ENCODE measurements at places on chromosomes 4 and X.
A peak's percentile ranks its signal among the peaks of the same experiment; 100 is the strongest.

- no peak for DNase-seq
Measured at GRCh38 chr4:94127707-94128328, 79.8 kb upstream of the SMARCAD1 start.

DNA sequence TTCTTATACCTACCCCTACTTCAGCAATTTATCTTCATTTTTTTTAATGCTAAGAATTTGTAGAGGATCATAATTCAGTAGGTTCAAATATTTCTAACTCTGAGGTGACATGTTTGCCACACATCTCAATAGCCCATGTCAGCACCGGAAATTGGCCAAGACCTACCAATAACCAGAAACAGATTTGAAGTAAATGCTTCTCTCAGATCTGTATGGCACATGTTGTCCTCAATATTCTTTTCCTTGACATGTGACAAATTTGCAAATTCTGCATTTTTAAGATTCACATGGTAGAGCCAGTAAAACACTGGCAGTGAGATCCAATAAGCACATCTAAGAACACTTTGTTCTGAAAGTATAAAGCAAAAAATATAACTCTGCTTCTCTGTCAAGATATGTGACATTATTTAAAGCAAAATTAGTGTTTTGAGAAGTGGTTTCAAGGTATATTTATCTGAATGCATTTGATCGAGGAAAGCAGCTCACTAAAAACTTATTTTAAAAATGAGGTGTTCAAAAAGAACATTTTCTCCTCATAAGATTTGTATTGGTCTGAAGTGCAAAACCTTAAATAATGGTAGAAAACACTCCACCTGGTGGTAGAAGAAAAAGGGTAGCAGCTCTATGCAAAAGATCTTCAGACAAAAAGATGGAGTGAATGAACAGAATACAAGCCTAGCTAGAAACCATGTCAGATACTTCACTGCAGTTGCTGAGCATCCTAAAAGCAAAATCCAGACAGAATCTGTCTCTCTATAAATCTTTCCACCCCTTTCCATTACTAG lies 513.8 kb upstream of the FAM241A start:
- no peak for DNase-seq

- DNase-seq = no peak
Measured at GRCh38 chr4:165331359-165331758, 3.9 kb downstream of the MSMO1 start.

- no peak for DNase-seq
Measured at GRCh38 chrX:69215161-69215875, 50.1 kb upstream of the PJA1 start.

DNA sequence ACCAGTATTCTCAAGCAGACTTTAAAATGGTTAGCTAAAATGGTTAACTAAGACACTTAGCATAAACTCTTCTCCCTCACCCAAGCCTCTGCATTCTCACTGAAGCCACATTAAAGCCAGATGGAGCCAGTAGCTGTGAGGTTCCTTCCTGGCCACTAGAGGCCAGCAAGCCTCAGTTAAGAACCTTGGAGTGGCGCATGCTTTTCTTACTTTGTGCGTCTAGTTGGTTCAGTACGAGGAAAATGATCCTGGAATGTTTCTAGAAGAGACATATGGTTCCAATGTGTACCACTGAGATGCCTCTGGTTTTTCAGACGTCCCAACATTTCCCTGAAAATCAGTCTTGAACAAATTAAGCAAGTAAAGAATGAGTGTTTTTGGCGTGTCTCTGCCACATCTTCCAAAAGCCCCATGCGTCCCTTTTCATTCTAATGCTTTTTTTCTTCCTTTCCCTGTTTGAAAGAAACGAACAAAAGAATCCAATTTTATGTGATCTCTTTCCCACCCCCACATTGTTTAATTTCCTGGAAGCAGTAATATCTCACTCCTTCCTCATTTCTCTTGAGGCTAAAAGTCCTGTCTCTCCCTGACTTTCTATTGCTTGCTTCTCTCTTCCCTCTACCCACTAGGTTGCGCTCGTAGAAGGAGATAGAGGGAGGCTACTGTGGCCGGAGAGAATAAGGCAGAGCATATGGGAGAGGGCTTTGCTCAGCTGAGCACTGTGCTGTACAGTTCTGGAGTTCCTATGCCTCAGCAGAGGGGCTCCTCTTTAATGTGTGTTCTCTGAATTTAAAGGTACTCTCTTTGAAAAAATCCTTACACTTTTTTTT lies 82.9 kb upstream of the TAB3 start:
- DNase-seq = no peak

DNA sequence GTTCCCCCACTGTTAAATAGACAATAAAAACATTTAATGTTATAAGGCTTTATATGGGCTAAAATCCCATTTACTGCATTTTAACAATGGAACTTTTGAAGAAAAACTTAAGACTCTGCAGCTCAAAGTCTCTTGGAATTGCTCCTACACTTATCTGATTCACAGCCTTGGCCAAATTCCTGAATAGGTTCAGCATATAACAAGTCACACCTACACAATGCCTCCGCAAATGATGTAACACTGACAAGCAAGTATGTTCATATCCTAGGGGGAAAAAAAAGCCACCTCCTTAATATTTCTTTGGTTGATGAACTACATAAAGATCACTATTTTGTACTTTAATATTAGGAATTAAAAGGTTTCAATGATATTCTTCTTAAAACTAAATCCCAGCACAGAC lies 34.5 kb downstream of the RPS6KA6 start:
- no peak for DNase-seq

DNA sequence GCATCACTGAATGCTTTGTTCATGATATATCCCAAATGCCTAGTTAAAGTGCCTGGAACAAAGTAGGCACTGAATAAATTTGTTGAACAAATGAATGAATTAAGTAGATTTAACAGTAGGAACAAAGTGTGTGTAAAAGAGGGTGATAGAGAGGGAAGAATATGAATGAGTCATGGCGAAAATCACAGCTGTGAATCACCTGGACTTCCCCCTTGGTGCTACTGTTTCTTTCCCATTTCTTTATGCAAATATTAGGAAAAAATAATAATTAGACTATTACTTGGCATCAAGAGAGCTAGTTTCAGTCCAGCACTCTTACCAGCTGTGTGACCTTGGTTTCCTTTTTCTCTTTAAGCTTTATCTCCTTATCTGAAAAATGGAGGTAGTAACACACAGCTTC lies 9.2 kb downstream of the SPIN3 start:
- DNase-seq = no peak

DNA sequence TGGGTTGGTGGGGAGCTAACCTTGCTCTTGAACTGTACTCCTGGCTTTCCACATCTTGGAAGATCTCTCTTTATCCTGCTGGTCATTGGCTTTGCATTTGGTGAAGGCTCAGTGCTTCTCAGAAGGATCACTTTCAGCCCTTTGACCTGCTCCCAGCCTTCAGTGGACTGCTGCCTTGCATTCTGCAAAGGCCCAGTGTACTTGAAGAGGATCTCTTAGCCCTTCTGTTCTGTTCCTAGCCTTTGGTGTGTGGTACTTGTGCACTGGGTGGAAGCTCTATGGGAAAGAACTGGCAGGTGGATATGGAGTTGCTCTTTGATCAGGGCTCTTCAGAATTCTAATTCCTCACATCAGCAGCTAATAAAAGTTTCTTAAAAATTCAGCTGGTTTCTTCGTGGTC lies 46.5 kb downstream of the FGF2 start:
- DNase-seq = no peak

DNA sequence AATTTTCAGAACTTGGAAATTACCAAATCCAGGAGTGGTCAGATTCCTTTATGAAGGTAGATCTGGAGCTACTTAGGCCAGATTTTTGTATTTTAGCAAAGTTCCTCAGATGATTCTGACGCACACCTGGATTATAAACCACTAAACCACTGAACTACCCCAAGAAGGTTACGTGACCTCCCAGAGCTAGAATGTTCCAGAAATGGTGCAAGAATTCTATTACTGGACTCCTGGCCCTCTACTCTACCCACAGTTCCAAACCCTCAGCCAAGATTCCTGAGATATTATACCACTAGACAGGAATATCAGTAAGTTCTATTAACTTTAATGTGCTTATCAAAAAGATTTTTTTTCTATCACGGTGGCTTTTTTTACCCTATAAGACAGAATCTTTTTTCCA lies 67.1 kb downstream of the ABCG2 start:
- no peak for DNase-seq

- DNase-seq = no peak
Measured at GRCh38 chrX:65866146-65866545, 173.7 kb downstream of the VSIG4 start.

- DNase-seq = no peak
Measured at GRCh38 chr4:1994938-1995337, 13.8 kb downstream of the NELFA start.

DNA sequence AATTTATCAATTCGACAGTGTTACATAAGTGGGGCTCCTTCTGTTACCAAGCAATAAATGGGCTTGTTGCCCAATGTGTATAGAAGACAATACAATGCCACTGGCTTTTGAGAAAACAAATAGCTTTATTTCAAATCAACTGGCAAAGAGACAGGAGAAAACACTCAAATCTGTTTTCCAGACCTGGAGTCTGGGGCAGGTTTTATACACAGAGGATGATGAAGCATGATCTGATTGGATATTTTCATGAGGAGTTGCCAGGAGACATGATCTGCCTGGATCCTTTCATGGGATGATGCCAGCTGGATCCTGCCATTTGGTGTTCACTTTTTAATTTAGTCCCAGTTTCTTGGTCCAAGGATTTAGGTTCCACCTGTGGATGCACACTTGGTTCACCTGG lies 287.9 kb downstream of the CXXC4 start:
- DNase-seq = no peak

DNA sequence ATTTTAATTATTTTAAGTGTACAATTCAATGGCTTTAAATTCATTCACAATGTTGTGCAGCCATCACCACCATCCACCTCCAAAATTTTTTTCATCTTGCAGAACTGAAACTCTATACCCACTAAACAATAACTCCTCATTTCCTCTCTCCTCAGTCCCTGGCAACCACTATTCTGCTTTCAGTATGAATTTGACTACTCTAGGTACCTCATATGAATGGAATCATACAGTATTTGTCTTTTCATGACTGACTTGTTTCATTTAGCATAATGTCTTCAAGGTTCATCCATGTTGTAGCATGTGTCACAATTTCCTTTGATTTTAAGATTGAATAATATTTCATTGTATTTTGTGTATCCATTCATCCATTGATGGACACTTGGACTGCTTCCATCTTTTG lies 46.9 kb downstream of the KIF4A start:
- no peak for DNase-seq

DNA sequence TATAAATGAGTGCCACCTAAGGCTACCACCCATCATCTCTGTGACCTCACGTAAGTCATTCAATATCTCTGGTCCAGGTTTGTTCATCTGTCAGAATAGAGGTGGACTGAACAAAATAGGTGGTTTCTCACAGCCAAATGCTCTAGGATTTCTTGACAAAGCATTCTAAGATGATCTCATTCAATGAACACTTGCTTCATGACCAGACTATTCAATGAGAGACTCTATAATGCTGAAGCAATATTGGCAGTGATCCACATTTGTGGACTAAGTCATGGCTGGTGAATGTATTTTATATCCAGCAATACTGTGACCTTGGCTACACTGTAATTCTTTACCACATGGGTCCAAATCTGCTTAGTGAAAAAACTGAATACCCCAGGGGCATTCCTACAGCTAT lies 37.9 kb downstream of the LDB2 start:
- DNase-seq = no peak

GRCh38 chr4:47050761-47051725 lies 19.7 kb downstream of the GABRB1 start:
- DNase-seq = no peak

DNA sequence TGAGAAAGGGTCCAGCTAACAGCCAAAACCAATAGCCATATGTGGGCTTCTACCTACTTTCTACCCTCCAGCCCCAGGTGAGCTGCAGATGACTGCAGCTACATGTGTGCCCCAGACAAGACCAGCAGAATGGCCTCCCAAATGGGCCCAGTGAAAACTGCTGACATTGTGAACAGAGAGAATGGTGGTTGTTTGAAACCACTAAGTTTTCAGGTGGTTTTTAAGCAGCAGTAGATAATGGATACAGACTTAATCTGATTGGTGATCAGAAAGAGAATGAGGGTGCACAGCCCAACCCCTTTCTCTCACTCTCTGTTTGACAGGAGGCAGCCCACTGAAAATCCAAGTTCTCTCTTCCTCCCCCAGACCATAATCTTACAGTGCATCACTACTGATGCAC lies 42.5 kb upstream of the BBS12 start:
- no peak for DNase-seq

- DNase-seq = no peak
Measured at GRCh38 chr4:145904413-145905177, 34.0 kb downstream of the ZNF827 start.

GRCh38 chrX:71128915-71129765 lies 10.7 kb downstream of the MED12 start:
- DNase-seq = peak; percentile 46

- DNase-seq = no peak
Measured at GRCh38 chrX:10922159-10922558, 189.0 kb upstream of the HCCS start.

All from stimulated activated CD4-positive, alpha-beta T cell treated with anti-CD3 and anti-CD28 coated beads, Interleukin-1b, Interleukin-23, amount 100 ng/mL, for 1 hour (primary cell).